ENCODE measurements at places on chromosomes 3 and 15.

DNA sequence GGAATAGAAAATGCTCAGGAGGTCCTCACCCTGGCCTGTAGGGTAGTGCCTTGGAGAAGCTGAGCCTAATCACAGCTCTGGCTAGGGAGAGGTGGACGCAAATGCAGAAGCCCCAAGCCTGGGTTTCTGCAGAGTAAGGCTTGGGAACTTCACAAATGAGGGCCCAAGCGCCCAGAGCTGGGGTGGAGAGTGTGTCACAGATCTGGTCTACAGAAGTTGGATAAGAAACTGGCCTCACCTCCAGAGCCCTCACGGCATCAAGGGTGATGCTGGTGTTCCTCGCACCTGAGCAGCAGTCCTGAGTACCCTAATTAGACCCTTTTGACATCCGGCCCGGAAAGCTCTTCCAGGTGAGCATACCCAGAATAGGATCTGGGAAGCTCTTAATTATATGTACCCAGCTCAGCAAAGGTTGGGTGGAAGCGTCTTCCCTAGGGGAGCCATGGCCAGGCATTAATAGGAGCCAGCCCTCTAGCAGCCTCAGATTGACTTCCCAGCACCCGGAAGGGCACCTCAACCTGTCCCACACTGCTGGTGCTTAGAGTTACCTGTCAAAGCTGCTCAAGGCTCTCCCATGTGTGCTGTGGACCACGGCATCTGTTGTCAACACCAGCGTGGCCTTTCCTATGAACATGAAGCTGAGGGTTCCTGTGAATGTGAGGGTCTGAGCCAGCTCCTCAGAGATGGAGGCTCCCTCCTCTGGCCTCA lies 31.8 kb downstream of the RBM5 start:
- no peaks in the 10 kb centered on the region for H3K27me3 ChIP-seq
- no peaks in the 10 kb centered on the region for H3K4me1 ChIP-seq
- no peak overlapping the region for H3K4me3 ChIP-seq
- H3K36me3 ChIP-seq: peaks cover 42% of the 10 kb centered on the region

DNA sequence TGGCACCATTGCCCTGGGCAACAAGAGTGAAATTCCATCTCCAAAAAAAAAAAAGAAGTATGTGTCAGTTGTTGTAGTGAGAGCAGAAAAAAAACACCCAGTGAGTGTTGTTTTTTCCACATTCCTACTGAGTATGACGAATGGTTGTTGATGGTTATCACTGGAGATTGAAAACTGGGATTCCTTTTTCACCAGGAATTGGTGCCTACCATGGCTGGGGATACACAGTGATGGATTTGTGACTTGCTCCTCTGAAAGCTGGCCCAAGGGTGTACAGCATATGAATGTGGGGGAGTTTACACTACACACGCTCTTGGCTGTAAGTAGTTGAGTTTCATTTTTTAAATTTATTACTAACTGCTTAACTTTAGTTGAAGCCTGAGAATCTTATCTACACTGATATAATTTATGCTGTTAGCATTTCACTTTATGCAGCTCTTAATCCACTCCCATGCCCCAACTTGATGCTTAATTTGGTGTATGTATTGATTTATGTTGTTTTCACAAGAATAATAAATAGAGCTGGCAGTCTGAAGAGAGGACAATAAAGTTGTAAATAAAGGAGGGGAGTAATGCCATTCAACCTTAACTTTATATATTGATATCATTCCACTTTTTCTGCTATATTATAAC lies 56.0 kb upstream of the MME start:
- H3K36me3 ChIP-seq: no peaks in the 10 kb centered on the region
- H3K4me3 ChIP-seq: no peak overlapping the region
- DNase-seq: no peak
- H3K27me3 ChIP-seq: no peaks in the 10 kb centered on the region
- H3K27ac ChIP-seq: no peak overlapping the region

DNA sequence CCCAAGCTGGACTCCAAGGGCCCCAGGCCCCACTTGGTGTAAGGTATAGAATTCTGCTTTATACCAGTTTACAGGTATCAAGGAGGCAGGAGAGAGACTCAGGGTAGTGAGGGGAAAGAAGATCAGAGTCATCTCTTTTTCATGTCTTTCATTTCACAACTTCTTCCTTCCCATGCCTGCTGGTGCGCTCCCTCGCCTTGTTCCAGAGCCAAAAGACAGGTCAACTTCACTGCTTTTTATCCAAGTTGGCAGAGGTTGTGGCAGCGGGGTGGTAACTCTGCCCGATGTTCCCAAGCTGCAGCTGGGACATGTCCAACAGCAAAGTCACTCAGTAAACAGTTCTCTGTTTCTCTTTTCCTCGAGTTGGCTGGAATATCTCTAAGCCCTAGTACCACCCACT lies 86.3 kb upstream of the TCF12 start:
- no peaks in the 10 kb centered on the region for H3K4me1 ChIP-seq
- no peak overlapping the region for H3K27ac ChIP-seq
- H3K4me3 ChIP-seq: no peak overlapping the region
- no peak for DNase-seq

DNA sequence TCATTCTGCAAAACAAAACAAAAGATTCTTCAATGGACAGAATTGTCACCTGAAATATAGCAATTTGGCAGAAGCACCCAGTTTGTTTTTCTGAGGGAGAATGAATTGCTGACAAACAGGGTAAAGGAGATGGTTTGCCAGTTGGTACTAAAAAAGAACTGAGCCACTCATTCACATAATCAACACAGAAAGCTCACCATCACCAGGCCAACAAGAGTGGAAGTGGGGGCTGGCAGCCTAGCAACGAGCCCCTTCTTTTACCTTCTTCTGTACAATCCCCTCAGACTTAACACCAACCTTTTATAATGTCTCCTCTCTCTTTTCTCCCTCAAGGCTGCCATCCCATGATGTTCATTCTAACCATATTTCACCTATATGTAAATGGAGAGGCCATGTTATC lies 5.9 kb downstream of the TOP2B start:
- no peaks in the 10 kb centered on the region for H3K27me3 ChIP-seq
- no peak overlapping the region for H3K4me3 ChIP-seq
- H3K27ac ChIP-seq: no peak overlapping the region
- H3K4me1 ChIP-seq: peaks cover 77% of the 10 kb centered on the region
- no peak for DNase-seq
- H3K36me3 ChIP-seq: no peaks in the 10 kb centered on the region

DNA sequence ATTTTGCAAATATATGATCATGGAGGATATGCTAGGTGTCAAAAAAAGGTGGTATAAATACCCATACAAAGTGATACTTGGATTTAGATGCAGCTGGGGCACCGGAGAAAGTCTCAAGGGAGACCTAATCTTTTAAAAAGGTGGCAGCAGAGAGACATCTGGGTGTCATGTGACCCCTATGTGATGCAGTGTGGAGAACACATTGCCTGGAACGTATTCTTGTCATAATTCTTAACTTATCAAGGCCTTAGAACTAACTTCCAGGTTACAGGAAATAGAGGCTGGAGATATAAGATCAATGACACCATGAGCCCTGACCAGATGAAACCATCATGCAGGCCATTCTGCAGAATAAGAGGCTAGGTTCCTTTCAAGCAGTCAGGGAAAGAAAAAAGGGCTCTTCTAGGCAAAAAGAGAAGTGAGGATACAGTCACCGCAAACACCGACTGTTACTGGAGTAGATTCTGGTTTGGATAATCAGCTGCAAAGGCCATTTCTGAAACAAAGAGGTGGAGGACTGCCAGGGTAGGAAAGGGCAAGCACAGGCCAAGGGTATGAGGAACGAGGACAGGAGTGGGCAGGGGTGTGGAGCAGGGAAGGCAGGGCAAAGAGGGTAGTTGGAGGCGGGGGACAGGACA lies 100.6 kb downstream of the OXNAD1 start:
- H3K27ac ChIP-seq: no peak overlapping the region
- H3K4me3 ChIP-seq: no peak overlapping the region
- H3K4me1 ChIP-seq: peaks cover 2% of the 10 kb centered on the region
- DNase-seq: no peak
- peaks cover 17% of the 10 kb centered on the region for H3K36me3 ChIP-seq

GRCh38 chr15:80557441-80558234 lies 137.5 kb upstream of the ABHD17C start:
- DNase-seq: no peak
- no peak overlapping the region for H3K4me3 ChIP-seq
- H3K27ac ChIP-seq: no peak overlapping the region
- no peaks in the 10 kb centered on the region for H3K36me3 ChIP-seq
- H3K4me1 ChIP-seq: no peaks in the 10 kb centered on the region

DNA sequence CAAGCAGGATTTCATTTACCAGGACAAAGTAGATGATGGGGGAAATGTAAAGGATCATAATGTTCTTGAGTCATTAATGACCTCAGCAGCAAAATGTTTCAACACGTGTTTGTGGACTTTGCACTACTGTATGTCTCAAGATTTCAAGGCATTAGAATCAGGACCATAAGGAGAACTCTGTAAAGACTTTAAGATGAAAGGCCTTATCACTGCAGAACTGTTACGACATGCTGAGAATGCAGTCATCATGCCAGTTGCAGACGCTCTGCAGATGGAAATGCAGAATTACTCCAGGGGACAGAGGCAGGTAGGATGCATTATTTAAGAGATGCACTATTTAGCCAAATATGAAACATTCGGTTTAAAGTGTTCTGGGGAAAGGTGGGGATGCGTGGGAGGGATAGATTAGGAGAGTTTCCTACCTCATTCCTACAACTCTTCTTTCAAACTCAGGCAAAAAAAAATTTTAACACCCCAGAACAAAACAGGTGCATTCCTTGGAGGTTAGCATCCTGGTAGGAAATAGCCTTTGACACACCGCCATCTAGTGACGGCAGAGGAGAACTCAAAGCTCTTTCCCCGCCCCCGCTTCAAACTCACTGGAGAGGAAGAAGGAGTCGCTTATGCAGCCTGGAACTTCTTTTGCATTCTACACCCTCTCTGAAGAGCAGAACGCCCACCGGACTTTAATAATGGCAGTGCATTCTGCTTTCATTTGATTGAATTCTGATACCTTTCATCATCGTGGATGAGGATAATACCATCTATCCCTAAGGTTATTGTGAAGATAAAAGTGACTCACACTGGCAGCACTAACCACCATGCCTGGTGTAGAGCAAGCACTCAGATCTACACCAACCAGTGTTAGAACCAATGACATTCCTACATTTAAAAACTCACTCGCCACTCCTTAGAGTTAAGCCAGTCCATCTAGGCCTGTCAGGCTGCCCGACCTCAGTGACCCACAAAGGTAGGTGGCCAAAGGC lies 43.1 kb upstream of the TOPAZ1 start:
- no peaks in the 10 kb centered on the region for H3K36me3 ChIP-seq
- H3K4me1 ChIP-seq: peaks cover 3% of the 10 kb centered on the region
- peak; percentile 37 for DNase-seq
- no peaks in the 10 kb centered on the region for H3K27me3 ChIP-seq

GRCh38 chr15:63778800-63779199 lies 54.9 kb downstream of the HERC1 start:
- H3K4me1 ChIP-seq: peaks cover 4% of the 10 kb centered on the region
- no peaks in the 10 kb centered on the region for H3K27me3 ChIP-seq

DNA sequence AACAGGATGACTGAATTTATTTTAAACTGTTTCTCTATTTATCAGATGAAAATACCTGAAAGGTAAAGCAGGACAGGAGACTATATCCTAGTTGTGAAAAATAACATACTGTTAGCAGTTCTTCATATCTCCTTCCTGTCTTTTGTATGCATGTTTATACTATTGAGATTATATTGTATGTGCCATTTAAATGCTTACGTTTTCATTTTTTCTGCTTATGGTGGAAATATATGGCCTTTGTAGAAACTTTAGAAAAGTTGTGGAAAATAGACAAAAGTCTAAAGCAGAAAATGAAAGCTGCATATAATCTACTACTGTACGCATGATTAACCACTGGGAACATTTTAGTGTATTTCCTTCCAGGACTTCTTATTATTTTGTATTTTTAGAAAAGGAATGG lies 2.1 kb upstream of the PPM1L start:
- peaks cover 5% of the 10 kb centered on the region for H3K27me3 ChIP-seq
- H3K27ac ChIP-seq: no peak overlapping the region
- no peak for DNase-seq

GRCh38 chr3:185094697-185095096 lies 58.2 kb downstream of the C3orf70 start:
- H3K4me3 ChIP-seq: no peak overlapping the region
- no peak overlapping the region for H3K27ac ChIP-seq
- no peak for DNase-seq
- H3K27me3 ChIP-seq: no peaks in the 10 kb centered on the region

- no peak overlapping the region for H3K4me3 ChIP-seq
- no peak for DNase-seq
- no peaks in the 10 kb centered on the region for H3K36me3 ChIP-seq
These were observed 648.9 kb upstream of the ALCAM start for GRCh38 chr3:104717828-104718196.

- no peaks in the 10 kb centered on the region for H3K27me3 ChIP-seq
- no peaks in the 10 kb centered on the region for H3K36me3 ChIP-seq
- DNase-seq: no peak
These were observed 3.0 kb downstream of the KNL1 start for GRCh38 chr15:40597024-40597423.

DNA sequence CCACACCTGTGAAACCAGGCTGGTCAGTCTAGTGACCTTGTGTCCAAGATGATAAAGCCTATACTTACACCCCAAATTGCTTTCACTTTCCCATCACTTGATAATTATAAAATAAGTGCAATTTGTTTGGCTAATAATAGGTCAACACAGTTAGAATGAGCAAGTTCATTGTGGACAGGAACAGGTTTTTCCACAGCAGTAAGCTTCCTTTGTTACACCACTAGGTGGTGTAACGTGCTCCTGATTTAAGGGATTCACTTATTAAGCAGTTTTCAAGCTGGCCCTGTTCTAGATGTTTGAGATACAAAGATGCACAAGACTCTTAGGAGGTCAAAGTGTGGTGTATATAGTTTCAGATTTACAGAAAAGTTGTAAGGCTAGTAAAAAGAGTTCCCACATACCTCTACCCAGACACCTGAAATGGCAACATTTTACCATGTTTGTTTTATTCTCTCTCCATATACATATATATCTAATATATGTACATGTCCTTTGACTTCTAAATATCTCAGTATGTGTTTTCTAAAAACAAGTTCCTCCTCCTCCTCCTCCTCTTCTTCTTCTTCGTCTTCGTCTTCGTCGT lies 6.8 kb upstream of the MFSD1 start:
- DNase-seq: no peak
- H3K27ac ChIP-seq: no peak overlapping the region
- no peaks in the 10 kb centered on the region for H3K36me3 ChIP-seq
- no peak overlapping the region for H3K4me3 ChIP-seq
- no peaks in the 10 kb centered on the region for H3K4me1 ChIP-seq
- H3K27me3 ChIP-seq: no peaks in the 10 kb centered on the region
